ENCODE measurements at places on chromosomes 13 and 19.

DNA sequence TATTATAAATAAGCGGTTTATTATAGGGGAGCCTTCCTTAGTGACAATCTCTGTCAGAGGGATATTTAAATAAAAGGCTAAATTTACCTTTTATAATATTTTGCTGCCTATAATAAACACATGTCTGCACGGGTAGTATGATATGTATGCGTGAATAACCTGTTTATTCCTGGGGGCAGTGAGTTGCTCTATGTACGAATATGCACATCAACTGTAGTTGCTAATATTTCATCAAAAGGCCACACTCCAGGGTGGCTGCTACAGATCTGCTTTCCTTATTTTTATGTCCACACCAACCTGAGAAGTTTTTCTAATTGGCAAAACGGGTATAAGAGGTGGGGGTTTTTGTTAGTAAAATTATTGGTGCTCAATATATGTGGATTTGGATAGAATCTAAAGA, 192.0 kb downstream of the LHFPL6 start:
- DNase-seq, result no peak

- DNase-seq, result no peak
Observed at GRCh38 chr19:34179066-34179465, 6.8 kb downstream of the LSM14A start.

DNA sequence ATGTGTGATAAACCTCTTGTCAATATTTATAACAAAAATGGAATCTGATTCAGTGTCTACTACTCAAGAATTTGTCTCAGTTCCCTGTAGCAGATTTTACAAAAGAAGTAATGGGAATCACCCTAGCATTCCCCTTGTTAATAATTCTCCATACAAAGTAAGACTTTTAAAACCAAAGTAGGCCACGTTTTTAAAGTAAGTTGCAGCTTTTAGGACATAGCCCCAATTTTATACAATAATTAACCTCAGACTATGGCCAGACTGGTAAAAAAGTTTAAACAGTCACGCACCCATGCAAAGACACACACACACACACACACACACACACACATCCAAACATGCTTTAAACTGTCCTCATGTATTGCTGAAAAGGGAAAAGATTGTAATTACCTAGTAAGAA, 589.9 kb downstream of the PCDH9 start:
- no peak for DNase-seq

DNA sequence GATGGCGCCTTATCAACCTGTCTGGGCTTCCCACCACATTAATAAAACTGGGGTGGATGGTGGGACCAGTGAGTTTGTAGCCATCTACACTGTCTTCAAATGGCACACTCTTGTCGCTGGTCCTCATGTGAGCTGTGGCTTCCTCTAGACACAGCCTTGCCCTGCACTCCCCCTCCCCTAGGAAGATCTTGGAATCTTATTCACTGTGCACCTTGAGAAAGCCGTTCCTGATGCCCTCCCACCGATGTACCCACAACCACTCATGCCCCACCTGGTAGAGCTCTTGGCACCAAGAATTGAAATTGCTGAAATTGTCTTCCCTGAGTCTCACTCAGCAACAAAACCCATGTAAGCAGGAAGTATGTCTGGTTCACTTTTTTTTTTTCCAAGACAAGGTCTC, 146.0 kb downstream of the PTPRS start:
- DNase-seq, result no peak

- DNase-seq, result no peak
Observed at GRCh38 chr13:28628241-28628640, 30.7 kb upstream of the POMP start.

- no peak for DNase-seq
Observed at GRCh38 chr13:93744033-93744432, 517.4 kb downstream of the GPC6 start.

DNA sequence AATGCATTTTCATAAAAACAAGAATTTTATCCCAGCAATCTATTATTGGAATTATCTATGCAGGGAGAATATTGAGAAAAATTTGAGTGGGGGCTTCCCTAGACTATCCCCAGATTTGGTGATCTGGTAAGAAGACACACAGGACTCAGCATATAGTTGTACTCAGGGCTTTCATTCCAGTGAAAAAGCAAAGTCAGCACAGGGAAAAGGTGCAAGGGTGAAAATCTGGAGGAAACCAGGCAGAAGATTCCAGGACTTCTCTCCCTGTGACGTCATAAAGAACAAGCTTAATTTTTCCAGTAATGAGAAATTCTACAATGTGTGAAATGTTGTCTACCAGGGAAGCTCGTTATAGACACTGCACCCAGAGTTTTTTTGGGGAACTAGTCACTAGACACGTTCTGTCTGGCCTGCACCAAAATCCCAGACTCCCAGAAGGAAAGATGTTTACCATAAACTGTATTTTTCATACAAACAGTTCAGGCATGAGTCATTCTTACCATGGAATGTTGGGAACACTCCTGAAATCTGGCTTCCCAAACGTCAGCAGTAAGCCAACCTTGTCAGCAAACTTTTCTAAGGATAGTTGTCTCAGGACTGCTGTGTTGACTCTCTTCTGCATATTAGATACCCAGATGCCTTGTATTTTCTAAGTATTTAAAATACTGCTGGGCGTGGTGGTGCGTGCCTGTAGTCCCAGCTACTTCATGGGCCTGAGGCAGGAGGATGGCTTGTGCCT, 107.4 kb downstream of the DNAJC3 start:
- DNase-seq, result peak; percentile 59

GRCh38 chr13:31166591-31166990, 4.9 kb upstream of the HSPH1 start:
- DNase-seq, result no peak

DNA sequence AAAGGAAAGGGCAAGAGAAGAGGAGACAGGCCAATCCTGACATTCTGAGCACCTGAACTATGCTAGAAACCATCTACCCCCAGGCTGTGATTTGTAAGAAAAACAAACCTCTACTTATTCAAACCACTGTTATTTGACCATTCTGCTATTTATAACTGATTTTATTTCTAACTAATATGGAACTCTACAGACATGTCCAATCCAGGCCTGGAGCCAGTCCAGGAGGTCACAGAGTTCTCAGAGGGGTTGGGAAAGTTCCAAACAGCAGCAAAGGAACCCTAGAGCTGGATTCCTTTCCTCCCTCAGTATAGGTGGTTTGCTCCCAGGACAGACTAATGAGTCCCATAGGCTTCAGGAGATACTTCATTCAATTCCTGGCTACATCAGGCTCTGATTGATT, 24.2 kb downstream of the SIAH3 start:
- DNase-seq, result no peak

- no peak for DNase-seq
Observed at GRCh38 chr13:41666644-41667043, 209.3 kb downstream of the RGCC start.

GRCh38 chr19:50489461-50490011, 12.9 kb upstream of the GARIN5A start:
- no peak for DNase-seq

DNA sequence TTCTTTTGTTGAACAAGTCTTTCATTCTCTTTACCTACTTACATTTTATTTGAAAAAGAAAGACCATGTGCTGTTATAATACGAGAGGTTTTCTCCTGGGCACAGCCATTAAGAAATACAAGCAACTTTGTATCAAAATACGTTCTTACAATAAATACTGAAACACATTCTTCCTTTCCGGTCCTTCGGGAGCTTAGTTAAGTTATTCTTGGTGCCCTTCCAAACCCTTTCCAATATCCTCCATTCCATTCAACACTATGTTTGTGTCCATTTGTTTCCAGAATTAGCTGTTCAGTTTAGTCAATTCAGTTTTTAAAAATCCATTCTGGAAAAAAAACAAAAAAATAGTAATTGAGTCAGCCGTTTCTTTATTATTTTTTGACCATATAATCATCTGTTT, 746.8 kb upstream of the SLC10A2 start:
- DNase-seq, result no peak

DNA sequence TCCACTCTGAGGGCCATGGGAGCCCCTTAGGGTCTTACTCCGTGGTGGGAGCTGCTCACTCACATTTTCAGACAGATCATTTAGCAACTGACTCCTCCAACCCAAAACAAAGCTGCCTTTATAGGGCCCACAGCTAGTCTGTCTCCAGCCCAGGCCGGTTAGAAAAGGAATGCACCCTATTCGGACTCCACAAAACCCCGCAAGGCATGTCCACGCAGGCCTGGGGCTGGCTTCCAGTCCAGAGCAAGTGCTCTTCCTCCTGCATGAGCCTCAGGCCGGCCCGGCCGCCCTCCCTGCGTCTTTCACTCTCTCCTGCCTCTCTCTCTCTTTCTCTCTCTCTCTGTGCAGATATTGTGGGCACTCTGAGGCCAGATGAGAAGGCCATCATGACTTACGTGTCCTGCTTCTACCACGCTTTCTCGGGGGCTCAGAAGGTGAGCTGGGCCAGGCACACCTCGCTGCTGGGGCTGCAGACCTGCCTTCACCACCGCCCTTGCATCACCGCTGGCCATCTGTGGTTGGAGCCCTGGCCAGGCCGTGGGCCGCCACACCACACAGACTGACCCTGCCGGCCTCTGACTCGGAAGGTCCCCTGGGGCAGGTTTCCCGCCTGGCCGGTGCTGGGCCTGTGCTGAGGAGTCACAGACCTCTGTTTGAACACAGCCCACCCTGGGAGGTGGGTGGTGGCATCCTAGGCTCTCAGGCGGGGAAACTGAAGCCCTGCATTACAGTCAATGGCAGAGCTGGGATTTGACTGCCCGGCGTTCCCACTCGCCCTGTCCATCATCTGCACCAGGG, 33.1 kb downstream of the CAPN12 start:
- no peak for DNase-seq

- DNase-seq, result no peak
Observed at GRCh38 chr13:35882722-35883497, 248.3 kb downstream of the DCLK1 start.
